ENCODE measurements at places on chromosomes 5 and 9. TPM values are rescaled to one million over a fixed set of nuclear protein-coding genes. Genes with fewer than 3 reads are reported as not detected.
A peak's percentile ranks its signal among the peaks of the same experiment; 100 is the strongest.

The BRINP1 gene
- not detected for total RNA-seq

- no peak for DNase-seq
These were observed 1313.0 kb downstream of the MAT2B start for GRCh38 chr5:164818445-164818844.

GRCh38 chr5:158514319-158514985 lies 585.3 kb downstream of the EBF1 start:
- DNase-seq = no peak

The NEUROG1 gene
- total RNA-seq = not detected

The AK1 gene
- total RNA-seq = 18.0 TPM

The SPINK1 gene
- not detected for total RNA-seq

DNA sequence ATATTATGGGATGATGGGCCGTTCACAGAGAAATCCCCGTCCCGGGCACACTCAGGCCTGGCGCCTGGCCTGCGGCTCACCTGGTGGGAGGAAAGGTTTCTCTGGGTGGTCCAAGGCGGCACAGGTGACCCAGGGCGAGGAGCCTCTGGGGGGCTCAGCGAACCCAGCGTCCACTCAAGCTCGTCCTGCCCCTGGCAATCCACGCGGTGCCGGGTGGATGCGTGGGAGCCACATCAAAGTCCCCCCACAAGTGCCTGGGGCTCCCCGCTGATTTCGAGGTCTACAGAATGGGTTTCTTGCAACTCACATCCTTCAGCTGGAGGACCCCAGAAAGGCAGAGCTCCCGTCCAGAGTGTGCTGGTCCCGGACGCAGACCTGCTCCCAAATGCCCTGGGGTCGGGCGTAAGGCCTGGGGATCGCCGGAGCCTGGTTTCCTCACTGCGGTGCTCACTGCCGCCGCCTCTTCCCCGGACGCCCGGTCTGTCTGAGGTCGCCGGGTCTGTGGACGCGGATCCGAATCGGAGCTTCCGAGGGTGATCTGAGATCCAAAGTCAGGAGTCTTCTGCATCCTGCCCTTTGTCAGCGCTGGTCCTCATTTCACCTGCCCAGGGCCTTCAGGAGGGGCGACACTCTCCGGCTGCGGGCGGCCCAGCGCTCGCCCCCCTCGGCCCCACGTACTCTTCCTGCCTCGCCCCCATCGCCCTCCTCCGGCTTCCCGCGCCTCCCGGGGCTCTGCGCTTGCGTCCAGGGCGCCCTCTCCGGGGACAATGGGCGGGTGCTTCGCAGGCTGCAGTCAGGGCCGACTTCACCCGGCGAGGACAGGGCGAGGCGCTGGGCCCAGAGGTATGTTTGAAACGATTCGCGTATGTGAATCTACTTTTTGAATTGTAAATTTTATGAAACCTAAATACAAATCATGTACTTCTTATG lies 20.0 kb upstream of the RUFY1 start:
- DNase-seq = peak; percentile 89

GRCh38 chr9:134024214-134024792 lies 978 bp upstream of the BRD3OS start:
- no peak for DNase-seq

- DNase-seq = peak; percentile 81
These were observed 77.4 kb upstream of the DMRT1 start for GRCh38 chr9:764105-764524.

The ADAM19 gene
- total RNA-seq = 232 TPM

GRCh38 chr9:123860603-123861002 lies 69.3 kb downstream of the DENND1A start:
- no peak for DNase-seq

- DNase-seq = no peak
These were observed 50.7 kb upstream of the VLDLR start for GRCh38 chr9:2570615-2571479.

The GPR151 gene
- total RNA-seq = not detected

GRCh38 chr9:117145081-117145480 lies 269.8 kb downstream of the ASTN2 start:
- DNase-seq = no peak

The MYORG gene
- 1.4 TPM for total RNA-seq

The OGN gene
- total RNA-seq = not detected

- DNase-seq = no peak
These were observed 96.7 kb upstream of the SEMA6A start for GRCh38 chr5:116671211-116671736.

- no peak for DNase-seq
These were observed 244.7 kb upstream of the GRAMD2B start for GRCh38 chr5:126178521-126178920.

DNA sequence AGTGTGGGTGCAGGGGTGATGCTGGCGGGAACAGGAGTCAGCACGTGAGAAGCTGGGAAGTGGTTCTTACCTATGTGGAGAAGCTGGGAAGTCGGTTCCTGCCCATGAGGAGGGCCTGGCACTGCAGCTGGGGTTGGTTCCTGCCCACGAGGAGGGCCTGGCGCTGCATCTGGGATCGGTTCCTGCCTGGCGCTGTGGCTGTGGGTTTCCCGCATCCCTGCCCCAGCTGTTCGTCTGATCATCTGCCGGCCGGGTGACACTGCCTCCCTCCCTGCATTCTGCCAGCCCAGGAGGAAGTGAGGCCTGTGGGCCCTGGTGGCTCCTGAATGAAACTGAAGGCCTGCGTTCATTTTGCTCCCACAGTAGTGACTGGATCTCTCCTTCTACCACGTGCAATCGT lies 5.1 kb downstream of the OBP2A start:
- no peak for DNase-seq

- DNase-seq = peak; percentile 45
These were observed 20.7 kb downstream of the ANKRA2 start for GRCh38 chr5:73544429-73545402.

GRCh38 chr9:6552498-6553121 lies 92.9 kb downstream of the GLDC start:
- DNase-seq = no peak

GRCh38 chr5:68240202-68240601 lies 24.6 kb downstream of the PIK3R1 start:
- no peak for DNase-seq

GRCh38 chr9:35114113-35114839 lies 1.4 kb downstream of the ATOSB start:
- DNase-seq = peak; percentile 94

The TEX48 gene
- 0.56 TPM for total RNA-seq

DNA sequence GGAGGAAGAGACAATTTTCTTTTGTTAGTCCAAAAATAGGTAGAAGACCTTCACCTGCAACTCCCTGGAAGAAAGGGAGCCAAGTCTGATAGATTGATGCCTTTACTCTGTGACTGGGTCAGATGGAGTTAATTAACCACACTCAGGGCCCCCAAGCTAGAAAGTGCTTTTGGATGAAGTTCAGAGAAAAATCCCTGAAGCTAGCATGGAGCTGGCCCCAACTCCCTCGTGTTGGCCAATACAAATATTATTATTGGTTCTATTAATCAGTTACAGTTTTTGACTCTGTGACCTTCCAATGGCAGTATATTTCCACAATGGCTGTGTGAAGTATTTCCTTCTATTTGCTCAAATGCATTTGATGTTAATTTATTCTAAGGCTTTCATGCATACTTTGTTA lies 1753.5 kb downstream of the EFNA5 start:
- no peak for DNase-seq

DNA sequence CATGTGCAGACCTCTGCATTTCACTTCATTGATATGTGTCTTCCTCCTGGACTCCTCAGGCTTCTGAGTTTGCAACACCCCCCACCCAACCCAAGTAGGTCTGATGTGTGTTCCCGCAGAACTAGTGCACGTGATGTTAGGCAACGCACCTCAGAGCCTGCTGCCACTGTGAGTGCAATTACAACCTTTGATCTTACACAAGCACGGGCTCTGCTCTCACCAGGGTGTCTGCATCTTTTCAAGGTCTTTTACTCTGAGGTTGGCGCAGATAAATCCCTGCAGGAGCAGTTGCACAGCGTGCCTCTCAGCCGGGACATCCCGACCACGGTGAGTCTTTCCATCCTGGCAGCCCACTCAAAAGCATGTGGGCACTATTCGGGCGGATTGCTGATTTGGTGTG lies 80.1 kb downstream of the EGFLAM start:
- DNase-seq = no peak

The PCAT7 gene
- not detected for total RNA-seq

DNA sequence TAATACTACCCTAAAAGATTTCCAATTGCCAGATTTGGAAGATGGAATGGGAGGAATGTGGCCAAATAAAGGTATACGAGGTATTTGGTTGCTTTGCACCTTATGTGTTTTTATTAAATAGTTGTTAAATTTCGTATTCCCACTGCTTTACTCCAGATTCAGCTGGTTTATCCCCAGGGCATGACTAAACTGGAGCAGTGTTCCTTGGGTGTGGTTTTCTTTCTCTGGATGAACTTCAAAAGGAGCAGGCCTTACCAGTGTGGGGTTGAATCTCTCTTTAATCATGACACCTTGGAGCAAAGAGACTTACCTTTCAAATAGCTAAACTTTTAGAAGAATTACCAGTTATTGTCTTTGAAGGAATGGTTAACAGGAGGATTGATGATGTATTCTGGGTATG lies 121.7 kb upstream of the BNC2 start:
- DNase-seq = no peak

DNA sequence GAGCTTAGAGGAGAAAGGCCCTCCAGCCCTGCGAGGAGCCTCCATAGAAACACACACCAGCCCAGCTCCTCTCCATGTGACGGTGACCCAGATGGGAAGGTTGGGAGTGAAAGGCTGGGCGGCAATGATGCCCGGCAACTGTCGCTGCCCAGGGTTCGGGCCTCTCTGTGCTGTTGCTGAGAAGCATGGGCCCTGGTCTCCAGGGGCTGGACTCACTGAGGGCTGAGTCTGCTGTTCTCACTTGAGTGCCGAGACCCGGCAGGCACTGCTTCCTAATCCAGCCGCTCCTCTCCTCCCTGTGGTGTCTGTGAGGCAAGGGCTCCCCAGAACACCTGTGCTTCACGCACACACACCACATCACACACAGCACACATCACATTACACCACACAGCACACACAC lies 493.6 kb downstream of the GADD45G start:
- DNase-seq = no peak

The RASA1 gene
- total RNA-seq = 21.2 TPM

- peak; percentile 55 for DNase-seq
These were observed 3.8 kb downstream of the BRINP1 start for GRCh38 chr9:119365291-119366027.

DNA sequence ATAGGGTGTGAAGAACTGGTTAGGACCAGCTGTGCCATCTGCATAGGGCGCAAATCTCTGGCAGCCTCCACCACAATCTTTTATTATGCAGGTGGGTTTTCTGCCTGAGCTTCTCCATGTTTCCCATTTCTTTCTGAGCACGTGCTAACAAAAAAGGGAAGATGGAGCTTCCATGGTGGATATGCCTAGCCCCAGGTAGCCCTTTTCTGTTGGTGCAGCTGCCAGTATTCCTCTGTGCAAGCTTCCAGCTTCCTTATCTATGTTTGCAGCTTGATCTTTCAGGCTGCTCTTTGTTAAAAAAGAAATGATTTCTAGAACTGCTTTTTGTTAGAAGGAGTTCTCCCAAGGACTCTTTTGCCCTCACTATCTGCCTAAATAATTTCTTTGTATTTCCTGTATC lies 95.0 kb upstream of the EPB41L4A start:
- DNase-seq = no peak

The STK32A gene
- total RNA-seq = not detected

The CAMK4 gene
- total RNA-seq = 47.7 TPM

The MAML1 gene
- 34.6 TPM for total RNA-seq

- no peak for DNase-seq
These were observed 42.6 kb upstream of the SPATA31D4 start for GRCh38 chr9:81885602-81886001.

The TYRP1 gene
- not detected for total RNA-seq

DNA sequence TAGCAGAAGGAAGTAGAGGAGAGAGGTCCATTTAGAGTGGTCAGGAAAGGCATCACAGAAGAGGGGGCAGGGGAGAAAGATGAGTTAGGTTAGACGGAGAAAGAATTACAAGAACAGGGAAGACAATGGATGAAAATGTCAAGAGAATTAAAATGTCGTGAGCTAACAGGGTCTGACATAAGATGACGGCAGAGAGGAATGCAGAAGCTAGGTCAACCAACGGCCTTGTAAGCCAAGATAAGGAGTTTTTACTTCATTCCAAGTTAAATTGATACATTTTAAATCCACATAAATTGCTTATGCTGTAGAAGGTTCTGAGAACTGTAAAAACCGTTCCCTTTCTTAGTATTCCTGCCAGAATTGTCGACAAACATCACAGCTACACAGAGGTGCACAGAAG lies 896.9 kb upstream of the DMAC1 start:
- DNase-seq = no peak

GRCh38 chr5:159337016-159337955 lies 7.0 kb upstream of the IL12B start:
- DNase-seq = peak; percentile 88

The NME5 gene
- total RNA-seq = not detected

- DNase-seq = no peak
These were observed 320.1 kb downstream of the MTRR start for GRCh38 chr5:8188874-8189565.
